ENCODE measurements at places on chromosomes 3 and 15.

DNA sequence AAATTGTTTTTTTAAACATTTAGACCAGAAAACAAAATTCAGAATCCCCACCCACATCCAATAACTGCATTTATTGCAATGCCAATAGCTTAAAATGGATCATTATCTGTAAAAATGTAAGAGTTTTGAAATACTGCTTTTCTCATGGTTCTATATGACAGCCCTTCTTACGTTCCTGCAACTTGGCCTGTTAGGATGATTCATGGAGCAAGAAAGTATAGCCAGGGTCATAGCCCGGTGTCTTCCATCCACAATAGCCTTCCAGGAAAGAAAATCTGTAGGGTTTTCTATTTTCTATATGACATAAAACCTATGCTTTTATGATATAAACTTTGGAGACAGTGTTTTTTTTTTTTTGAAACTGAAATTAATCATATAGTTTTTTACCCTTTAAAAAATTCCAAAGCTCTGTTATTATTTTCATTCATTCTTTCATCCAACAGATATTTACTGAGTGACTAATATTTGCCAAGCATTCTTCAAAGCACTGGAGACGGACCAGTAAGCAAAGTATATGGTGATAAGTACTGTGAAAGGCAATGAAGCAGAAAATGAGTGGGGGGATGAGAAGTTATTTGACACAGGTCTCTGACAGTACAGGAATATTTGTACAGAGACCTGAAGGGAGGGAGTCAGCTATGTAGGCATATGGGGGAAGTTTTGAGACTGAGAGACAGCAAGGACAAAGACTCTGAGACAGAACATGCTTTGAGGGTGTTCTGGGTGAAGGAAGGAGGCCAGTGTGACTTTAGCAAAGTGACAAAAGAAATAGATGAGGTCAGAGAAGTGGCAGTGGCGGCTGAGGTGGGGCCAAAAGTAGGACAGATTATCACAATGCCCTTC, 29.0 kb upstream of the SLC2A2 start:
- DNase-seq, result no peak

GRCh38 chr3:72011485-72011884, 226.5 kb upstream of the PROK2 start:
- DNase-seq, result no peak

DNA sequence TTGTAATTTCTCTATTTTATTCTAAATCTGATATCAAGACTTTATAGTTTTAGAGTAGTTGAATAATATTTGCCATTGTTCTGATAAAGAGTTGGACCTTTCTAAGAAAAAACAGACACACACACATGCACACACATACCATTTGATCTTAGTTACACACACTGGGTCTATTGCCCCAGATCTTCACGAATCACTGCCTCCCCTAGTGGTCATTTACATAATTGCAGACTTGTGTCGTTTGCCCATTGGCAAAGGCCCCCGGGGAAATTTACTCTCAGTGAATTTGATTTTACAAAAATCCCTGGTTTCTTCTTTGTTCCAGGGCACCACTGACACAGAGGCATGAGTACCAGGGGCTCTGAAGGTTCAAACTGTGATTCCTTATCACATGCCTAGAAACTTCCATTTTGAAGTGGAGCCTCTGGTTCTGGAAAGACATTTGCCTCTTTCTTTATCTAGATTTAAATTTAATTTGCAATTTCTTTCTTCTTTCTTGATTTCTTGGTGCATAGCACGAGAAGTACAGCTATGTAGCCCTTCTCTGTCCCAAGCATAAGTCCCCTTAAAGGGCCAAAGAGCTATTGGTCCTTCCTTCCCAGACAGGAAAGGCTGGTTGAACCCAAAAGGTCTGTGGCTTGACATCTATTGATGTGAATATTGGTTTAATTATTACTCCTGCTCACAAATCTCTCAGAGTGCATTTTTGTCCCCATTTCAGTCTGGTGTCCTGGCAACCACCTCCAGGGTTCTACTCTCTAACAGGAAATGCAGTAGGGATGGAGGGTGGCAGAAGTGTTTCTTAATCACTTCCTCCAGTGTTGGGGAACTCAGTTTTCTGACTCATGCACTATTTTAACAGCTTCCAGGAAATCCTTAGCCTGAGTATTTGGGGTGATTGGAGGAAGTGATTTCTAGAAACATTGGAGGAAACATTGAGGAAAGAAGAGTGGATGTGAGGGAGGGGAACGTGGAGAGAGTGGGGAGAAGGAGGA, 32.4 kb upstream of the SLC6A11 start:
- DNase-seq, result peak; percentile 33

DNA sequence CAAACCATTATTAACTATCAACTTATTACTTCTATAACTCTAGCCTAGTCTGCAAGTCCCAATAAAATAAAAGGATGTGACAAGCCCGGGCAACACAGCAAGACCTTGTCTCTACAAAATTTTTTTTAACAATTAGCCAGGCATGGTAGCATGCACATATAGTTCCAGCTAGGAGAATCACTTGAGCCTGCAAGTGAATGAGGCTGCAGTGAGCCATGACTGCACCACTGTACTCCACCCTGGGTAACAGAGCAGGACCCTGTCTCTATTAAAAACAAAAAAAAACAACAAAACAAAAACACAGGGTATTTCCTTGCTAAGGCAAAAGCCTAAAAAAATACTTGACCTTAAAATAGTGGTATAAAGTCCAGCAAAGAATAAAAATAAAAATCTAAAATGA, 31.4 kb downstream of the ANKRD28 start:
- no peak for DNase-seq

- no peak for DNase-seq
Observed at GRCh38 chr3:7447197-7447769, 586.4 kb downstream of the GRM7 start.

GRCh38 chr3:164640591-164640990, 437.7 kb downstream of the SI start:
- no peak for DNase-seq

- no peak for DNase-seq
Observed at GRCh38 chr3:10374311-10374710, 53.4 kb upstream of the SEC13 start.

DNA sequence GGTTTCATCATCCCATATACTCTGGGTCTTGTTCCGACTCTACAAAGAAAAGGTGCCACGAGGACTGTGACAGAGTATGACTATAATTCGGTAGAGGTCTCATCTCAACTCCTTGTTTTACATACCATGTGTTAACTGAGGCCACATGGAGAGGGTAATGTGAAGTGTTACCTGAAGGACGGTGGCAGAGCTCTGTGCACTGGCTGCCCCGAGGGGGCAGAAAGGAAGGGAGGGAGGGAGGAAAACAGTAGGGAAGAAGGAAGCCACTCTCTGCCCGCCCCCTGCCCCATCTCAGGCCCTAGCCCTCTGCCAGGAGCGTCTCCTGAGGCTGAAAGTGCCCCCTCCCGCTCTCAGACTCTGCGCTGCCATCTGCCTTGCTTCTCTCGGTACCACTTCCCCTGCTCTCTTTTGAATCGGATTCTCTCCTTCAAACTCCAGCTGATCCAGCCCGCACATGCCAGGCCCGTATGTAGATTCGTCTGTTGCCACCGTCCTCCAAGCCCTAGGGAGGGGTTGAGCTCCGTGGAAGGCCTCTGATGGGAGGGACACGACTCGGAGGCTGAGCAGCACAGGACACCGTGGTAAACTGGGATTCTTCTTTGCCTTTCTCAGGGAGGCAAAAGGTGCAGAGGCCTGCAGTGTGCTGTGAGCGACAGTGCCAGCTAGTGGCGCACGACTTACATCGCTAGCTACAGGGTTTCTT, 70.5 kb upstream of the ATP10A start:
- peak; percentile 58 for DNase-seq

- no peak for DNase-seq
Observed at GRCh38 chr15:63987796-63988378, 58.4 kb downstream of the DAPK2 start.

DNA sequence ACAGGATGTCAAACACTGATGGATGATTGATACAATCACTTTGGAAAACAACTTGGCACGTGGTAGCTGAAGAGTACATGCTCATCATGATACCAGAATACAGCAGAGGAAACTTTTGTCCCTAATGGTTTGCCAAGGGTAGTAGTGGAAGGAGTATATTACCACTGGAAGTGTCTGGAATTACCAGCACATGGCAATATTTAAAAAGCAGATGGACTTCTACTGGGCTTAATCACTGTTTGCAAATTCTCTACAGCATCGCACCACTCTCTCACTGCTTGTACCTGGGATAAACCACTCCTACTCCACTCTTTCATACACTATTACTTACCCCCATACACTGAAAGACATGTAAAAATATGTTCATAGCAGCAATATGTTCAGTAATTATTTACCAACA, 19.6 kb upstream of the GP5 start:
- no peak for DNase-seq

All from CD4-positive, alpha-beta memory T cell (primary cell).